ENCODE measurements at places on chromosomes 6 and 20.

DNA sequence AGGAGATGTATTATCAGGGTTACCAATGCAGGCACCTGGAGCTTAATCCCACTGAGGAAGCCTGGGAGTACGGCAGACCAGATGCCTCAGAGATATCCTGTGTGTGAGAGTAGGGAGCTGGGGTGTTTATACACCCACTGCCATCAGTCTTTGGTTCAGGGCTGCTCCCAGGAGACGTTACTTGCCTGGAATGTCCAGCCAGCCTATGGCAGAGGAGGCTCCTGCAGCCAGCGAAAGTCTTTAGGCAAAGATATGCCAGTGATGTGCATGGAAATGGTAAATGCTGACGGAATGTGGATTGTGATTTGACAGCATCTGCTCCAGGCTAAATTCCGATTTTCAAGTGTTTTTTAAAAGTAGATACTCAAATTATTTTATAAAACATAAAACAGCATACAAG lies 282.0 kb downstream of the BTBD3 start:
- no peak for DNase-seq

GRCh38 chr6:83873869-83874268 lies 14.4 kb downstream of the CYB5R4 start:
- peak; percentile 73 for DNase-seq

DNA sequence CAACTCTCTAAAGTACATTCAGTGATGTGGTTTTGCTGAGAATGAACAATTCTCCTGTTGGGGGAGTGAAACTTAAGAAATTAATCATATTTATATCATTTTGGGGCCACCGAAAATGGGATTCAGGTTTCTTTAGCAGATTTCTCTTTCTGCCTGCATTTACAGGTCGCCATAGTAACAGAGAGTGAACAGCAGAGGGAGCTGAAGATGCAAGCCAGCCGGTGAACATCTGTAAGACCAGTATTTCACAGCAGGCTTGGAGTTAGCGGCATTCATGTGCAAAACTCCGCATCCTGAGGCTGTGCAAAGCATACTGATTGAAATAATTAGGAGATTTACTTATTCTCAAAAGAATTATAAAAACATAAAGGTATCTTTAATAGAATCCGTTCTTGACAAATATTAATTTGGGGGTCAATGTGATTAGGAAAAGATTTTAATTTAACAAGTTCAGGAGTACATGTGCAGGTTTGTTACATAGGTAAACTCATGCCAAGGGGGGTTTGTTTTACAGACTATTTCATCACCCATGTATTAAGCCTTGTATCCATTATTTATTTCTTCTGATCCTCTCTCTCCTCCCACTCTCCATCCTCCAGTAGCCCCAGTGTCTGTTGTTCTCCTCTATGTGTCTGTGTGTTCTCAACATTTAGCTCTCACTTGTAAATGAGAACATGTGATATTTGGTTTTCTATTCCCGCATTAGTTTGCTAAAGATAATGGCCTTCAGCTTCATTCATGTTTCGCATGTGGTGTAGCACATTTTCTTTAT lies 17.8 kb upstream of the HSF2 start:
- peak; percentile 75 for DNase-seq

- DNase-seq: peak; percentile 16
Measured at GRCh38 chr6:41546866-41547798, 951 bp downstream of the FOXP4 start.

- no peak for DNase-seq
Measured at GRCh38 chr6:36210182-36210581, 13.6 kb downstream of the BRPF3 start.

DNA sequence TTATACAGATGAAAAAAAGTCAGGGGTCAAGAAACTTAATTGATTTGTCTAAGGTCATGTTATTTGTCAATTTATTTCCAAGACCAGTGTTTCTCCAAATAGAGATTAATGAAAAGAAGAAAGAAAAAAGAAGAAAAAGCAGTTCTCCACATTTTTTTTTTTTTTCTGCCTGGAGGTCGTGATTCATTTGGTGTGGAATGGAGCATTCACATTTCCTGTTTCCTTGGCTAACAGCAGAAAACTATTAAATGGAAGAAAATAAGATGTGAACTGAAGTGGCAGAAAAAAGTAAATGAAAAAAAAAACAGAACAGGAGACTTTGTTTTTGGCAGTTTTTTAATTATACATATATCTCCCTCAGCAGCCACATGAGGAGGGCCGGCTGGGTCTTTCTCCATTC lies 470.8 kb upstream of the ZNF337 start:
- DNase-seq: no peak

GRCh38 chr6:3938715-3939367 lies 89.7 kb downstream of the FAM50B start:
- no peak for DNase-seq

- DNase-seq: no peak
Measured at GRCh38 chr20:44274303-44275017, 27.4 kb downstream of the GDAP1L1 start.

GRCh38 chr6:163392533-163392932 lies 22.0 kb upstream of the QKI start:
- DNase-seq: no peak

GRCh38 chr6:158061361-158061708 lies 79.7 kb downstream of the SYNJ2 start:
- DNase-seq: no peak

GRCh38 chr6:290111-290922 lies 2.0 kb upstream of the DUSP22 start:
- no peak for DNase-seq

DNA sequence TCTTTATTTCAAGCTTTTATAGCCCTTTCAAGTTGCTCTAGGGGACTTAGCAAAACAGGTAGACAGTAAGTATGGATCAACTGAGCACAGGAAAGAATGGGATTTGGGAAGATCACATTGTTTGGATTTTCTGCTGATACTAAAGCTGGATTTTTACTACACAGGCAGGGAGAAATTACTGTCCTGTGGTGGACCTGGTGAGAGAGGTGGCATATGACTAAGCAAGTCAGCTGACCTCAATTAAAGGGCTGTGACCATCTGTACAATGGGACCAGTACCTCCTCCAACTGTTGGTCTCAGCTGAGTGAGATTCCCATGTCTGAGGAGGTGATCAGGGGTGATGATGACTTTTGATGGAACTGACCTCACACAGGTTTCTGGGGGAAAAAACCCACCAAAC lies 28.0 kb downstream of the RREB1 start:
- DNase-seq: no peak

DNA sequence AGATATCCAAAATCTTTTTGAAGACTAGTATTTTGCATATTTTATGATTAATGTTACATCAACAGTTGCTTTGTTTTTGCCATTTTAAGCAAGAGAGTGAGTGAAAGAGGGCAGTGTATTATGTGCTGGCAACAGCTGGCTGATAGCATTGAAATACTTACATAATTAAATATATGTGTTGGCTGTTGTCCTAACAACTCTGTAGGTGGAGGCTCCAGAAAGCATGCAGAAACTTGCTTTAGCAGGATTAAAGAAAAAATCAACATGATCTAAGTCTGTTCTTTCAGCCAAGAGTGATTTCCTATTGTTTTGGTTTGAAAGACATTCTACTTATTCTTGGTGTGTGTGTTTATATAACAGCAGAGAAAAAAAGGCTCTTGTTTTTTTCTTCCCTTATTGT lies 127.5 kb downstream of the CDKAL1 start:
- DNase-seq: peak; percentile 18

- no peak for DNase-seq
Measured at GRCh38 chr6:56386717-56387116, 139.3 kb upstream of the COL21A1 start.

GRCh38 chr6:42599558-42599957 lies 35.7 kb downstream of the UBR2 start:
- DNase-seq: no peak

- no peak for DNase-seq
Measured at GRCh38 chr20:32832664-32833063, 12.9 kb downstream of the MAPRE1 start.

GRCh38 chr20:43839793-43840199 lies 74.9 kb upstream of the TOX2 start:
- DNase-seq: no peak

GRCh38 chr6:137722749-137723272 lies 144.2 kb upstream of the TNFAIP3 start:
- DNase-seq: peak; percentile 73

GRCh38 chr6:30884521-30885480 lies 482 bp downstream of the DDR1 start:
- DNase-seq: no peak

Data from AML-193 (cell line).